ENCODE measurements at places on chromosomes 12 and 14. TPM values are rescaled to one million over a fixed set of nuclear protein-coding genes. Genes with fewer than 3 reads are reported as not detected.

The PLEKHA5 gene
- 59.0 TPM for total RNA-seq

The KCNJ8 gene
- total RNA-seq, result 4.2 TPM

The KRT78 gene
- total RNA-seq, result not detected

The SYT1 gene
- total RNA-seq, result 152 TPM

The SLC8A3 gene
- total RNA-seq, result 32.5 TPM
